GOT3 (cell line): ENCODE measurements at places on chromosomes 13 and 19.
A peak's percentile ranks its signal among the peaks of the same experiment; 100 is the strongest.

- no peak for DNase-seq
Measured at GRCh38 chr13:32829269-32829668, 187.0 kb upstream of the KL start.

GRCh38 chr19:18401580-18402112, 4.2 kb upstream of the LRRC25 start:
- DNase-seq: no peak

- DNase-seq: no peak
Measured at GRCh38 chr19:33988601-33989000, 183.7 kb upstream of the LSM14A start.

DNA sequence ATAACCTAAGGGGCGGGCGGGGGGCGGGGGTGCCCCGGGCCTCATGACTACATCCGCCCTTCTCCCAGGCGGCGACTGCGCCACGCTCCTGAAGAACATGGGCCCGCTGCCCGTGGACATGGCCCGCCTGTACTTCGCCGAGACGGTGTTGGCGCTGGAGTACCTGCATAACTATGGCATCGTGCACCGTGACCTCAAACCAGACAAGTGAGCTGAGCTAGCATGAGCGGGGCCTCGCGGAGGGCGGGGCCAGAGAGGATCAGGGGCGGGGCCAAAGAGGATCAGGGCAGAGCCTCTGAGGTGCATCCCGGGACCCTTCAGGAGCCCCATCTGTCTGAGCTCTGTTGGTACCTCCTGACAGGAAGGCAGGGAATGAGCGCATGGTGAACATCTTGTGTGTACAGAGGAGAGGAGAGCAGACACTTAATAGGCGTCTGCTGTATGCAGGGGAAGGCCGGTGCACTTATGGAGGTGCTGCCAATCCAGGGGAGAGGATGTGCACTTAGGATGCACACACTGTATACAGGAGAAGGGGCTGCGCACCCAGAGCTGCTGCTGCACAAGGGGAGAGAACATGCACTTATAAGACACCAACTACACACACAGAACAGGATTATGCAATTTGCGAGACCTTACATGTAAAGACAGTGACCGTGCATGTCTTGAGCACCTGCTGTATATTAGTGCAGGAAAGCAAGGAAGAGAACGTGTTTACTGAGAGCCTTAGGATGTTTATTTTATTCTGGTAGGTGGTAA, 20.9 kb upstream of the PIK3R2 start:
- DNase-seq: no peak

DNA sequence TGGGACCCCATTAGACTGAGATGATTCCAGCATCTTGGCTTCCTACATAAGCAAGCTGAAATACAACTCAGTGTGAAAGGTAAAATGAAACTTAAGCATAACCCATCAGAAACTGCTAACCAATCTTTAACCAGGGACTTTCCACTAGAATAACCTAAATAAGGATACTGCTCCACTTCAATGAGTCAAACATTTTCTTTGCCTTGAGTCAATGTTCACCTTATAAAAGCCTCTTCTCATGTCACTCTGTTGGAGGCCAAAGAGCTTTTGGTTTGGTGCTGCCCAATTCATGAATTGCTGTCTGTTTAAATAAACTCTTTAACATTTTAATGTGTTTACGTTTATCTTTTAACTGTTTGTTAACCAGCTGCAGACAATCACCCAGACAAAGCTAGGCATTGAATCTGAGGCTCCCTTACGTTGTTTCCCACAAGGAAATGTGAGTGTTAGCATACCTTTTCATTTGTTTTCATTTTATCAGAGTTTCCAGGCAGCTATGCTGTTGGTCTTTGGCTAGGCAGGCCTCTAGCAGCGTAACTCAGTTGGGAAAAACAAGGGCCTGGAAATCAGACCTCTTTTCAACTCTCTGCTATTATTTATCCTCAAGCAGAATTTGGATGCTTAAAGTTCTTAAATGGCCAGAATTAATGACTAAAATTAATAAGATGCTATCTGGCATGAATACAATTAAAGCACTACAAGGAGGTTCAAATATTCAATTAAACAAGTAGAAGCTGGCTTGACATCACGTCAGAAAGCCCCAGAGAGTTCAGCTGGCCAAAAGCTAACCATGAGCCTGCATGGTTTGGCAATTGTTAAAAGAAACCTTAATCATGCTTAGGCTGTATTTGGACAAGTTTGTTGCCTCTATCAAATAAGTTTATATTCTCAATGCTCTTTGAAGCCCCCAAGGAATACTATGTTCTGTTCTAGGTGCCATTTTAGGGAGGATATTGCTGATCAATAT, 200.2 kb downstream of the DCLK1 start:
- no peak for DNase-seq

DNA sequence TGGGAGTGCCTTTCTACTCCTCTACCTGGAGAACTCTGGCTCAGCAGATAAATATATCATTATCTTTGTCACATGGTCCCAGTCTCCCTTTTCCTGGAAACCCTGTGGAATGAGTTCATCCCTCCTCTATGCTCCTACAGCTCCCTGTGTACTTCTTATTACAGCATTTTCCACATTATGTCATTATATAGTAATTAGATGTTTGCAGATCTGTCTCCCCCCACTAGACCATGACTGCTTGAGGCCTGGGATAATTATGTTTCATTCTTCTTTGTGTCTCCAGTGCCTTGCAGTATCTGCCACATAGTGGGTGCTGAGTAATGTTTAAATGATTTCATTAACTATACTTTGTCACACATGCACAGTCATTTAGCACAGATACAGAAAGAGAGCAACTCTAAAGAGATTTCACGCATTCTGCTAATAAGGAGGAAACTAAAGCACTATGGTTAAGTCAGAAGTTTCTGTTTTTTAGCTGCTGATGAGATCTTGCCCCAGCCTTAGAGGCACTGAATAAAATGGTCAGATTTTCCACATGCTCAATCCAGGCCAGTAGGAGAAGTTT, 66.1 kb upstream of the DIAPH3 start:
- no peak for DNase-seq

DNA sequence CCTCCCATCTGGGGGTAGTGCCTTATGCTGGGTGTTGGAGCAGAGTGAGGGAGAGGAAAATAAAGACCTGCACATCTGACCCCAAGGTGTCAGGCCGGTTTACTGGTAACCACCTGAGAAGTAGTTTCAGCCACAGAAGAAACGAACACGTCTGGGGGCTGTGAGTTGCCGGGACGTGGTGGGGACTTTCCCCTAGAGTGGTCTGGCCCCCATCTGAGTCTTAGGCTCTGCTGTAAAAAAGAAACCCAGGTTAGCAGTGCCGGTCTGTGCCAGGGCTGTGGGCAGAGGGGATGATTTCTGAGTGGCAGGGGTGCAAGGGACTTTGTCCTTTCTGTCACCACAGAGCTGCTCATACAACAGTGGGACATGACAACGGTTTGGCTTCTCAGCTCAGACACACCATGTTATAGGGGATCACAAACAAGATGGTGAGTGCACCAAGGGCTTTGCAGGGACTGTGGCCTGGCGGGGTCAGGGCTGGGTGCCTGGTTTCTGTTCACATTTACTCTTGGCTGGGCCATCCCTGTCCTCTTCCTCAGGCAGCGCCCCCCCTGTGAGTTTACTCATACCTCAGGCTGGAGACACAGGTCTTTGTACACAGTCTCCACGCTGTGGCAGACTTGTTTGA, 9.0 kb downstream of the GCDH start:
- no peak for DNase-seq

GRCh38 chr19:10268071-10268470, 2.8 kb upstream of the ICAM1 start:
- DNase-seq: no peak

DNA sequence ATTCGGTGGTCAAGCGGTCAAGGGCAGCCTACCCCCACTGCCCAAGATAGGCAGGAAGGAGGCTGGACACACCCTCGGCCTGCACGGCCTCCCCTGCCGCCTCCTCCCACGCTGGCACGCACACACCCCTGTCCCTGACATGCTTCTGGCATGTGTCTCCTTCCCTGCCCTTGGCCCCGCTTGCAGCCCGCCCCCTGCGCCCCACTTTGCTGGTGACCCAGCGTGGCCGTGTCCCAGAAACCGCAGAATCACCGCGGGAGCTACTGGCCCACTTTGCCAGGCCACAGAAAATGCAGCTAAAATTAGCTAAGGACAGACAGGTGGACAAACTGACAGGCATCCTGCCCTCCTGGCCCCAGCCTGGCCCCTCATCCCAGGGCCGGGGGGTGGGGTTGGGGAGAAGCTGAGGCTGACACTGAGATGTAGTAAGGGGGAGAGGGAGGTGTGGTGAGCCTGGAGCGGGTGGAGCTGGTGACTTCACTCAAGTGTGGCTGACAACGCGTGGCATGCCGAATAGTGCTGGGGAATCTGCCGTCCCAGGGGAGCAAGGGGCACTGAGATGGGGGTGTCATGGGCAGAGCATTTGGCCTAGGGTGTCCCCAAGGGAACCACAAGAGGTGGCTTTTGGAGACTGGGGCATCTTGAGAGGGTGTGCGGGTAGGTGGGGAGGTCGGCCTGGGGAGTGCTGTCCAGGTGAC, 2.4 kb downstream of the SHANK1 start:
- DNase-seq: no peak

DNA sequence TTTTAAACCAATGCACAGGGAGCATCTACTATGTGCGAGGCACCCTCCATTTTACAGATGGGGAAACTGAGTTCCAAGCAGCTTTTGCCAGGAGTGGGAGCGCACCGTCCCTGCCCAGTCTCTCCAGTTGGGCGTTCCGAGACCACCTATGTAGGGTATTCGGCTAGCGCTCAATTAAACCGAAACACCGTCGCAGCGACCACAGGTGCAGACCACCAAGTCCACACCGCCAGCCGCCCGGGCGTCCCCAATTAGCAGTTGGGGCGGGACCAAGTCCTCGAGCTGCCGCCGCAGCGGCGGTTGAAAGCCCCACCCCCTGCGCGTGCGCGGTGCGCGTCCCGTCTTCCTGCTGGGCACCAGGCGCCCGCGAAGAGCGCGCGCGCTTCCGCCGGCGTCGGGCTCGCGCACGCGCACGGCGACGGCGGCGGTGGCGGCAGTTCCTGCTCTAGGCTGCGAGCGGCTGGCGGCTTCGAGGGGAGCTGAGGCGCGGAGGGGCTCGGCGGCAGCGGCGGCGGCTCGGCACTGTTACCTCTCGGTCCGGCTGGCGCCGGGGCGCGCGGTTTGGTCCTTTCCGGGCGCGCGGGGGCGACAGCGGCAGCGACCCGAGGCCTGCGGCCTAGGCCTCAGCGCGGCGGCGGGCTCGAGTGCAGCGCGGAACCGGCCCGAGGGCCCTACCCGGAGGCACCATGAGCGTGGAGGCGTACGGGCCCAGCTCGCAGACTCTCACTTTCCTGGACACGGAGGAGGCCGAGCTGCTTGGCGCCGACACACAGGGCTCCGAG, at the start of gene UPF1:
Gene UPF1 (plus strand): TSS at position 436 of the 782 bp plus-strand sequence. CDS start 251 bp downstream, at position 687.
- peak; percentile 74 for DNase-seq

GRCh38 chr19:45878043-45878794, 7.7 kb downstream of the IRF2BP1 start:
- DNase-seq: no peak

DNA sequence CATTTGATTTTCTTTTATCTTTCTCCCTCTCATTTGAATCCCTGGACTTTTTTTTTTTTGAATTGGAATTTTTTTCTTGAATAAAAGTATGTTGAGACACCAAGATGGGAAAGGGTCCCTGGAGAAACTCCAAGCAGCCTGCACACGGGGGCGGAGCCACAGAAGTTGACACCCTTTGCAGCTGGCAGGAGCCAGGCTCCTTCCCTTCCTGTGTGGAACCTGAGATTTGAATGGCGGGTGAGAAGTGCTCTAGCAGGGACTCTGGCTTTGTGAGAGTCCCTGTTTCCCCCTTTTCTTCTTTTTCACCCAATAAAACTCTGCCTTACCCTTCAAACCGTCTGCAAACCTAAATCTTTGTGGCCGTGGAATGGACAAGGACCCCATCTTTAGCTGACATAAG, 1381.0 kb upstream of the MIR17HG start:
- DNase-seq: no peak

GRCh38 chr19:23436944-23437343, 41.7 kb upstream of the ZNF91 start:
- no peak for DNase-seq

- no peak for DNase-seq
Measured at GRCh38 chr19:36574741-36575140, 1.6 kb upstream of the ZNF529 start.

- DNase-seq: no peak
Measured at GRCh38 chr13:90485436-90485835, 862.1 kb upstream of the MIR17HG start.

DNA sequence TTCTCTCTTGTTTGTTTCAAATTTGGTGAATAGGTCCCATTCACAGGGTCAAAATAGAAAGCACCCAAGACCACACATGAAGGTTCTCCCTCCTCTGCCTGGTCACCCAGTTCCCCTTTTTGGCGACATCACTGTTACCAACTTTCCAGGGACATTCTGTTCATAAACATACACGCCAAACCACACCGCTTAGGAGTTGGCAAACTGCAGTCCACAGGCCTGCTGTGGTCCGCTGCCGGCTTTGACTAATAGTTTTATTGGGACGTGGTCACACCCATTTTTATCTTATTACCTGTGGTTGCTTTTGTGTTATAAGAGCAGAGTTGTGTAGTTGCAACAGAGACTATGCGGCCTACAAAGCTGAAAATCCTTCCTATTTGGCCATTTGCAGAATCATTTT, 24.2 kb downstream of the UHRF1 start:
- DNase-seq: no peak

DNA sequence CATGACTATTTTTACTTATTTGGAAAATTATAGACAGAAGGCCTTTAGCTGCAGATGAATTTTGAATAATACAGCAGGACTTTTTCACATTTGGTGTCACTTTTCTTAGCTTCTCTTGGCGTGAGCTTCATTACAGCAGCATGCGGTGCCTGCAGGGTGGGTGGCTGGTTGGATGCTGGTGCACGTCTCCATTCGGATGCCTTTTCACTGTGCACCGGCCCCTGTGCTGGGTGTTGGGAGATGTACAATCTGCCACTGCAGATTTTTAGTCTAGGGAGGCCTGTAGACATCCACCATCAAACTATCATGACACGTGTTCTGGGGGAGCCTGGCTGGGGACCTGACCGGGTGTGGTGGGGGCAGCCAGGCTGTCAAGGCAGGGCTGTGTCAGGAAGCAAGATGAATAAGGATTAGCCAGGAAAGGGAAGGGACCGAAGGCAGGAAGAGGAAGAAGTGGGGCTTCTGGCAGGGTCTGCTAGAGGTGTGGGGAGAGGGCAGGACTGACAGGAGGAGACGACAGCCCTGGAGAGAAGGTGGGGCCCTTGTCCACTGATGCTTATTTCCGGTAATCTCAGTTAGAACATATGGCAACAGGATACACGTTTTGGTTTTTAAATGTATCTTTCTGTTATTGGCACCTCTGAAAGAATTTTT, 88.8 kb downstream of the ARHGEF7 start:
- no peak for DNase-seq

DNA sequence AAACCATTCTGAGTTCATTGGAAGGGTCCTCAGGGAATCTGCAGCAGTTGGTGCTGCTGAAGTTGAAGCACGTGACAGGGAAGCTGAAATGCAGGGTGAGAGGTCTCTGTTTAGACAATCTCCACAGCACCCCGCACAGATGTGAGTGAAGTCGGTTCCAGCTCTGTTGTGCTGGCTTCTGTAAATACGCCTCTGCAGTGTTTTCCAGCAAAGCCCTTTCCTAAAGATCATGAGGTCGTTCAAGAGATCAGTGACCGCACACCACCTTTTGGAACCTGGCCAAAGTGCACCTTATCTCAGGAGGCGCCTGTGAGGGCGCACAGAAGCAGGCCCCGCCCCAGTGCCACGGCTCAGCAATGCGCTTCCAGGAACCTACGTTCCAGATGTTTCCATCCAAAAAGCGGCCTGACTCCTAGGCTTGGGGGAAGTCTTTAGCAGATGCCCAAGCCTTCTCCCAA, 10.8 kb downstream of the CUL4A start:
- no peak for DNase-seq

- DNase-seq: no peak
Measured at GRCh38 chr13:31468114-31468902, 268.5 kb downstream of the B3GLCT start.
